ENCODE measurements at places on chromosomes 6 and 20.

- no peaks in the 10 kb centered on the region for H3K36me3 ChIP-seq
- no peak overlapping the region for H3K27ac ChIP-seq
- no peak for DNase-seq
- no peak overlapping the region for H3K4me3 ChIP-seq
- no peaks in the 10 kb centered on the region for H3K4me1 ChIP-seq
These were observed 585.7 kb upstream of the MARCKS start for GRCh38 chr6:113271437-113271836.

- no peak overlapping the region for H3K4me3 ChIP-seq
- DNase-seq: no peak
- H3K27me3 ChIP-seq: peaks cover 18% of the 10 kb centered on the region
- no peaks in the 10 kb centered on the region for H3K4me1 ChIP-seq
- no peaks in the 10 kb centered on the region for H3K36me3 ChIP-seq
These were observed 139.6 kb downstream of the PHACTR3 start for GRCh38 chr20:59743767-59744485.

GRCh38 chr20:62259294-62259565, 20.9 kb downstream of the OSBPL2 start:
- H3K4me3 ChIP-seq: no peak overlapping the region
- H3K27ac ChIP-seq: no peak overlapping the region
- H3K36me3 ChIP-seq: peaks cover 95% of the 10 kb centered on the region

- no peaks in the 10 kb centered on the region for H3K27me3 ChIP-seq
- H3K4me1 ChIP-seq: peaks cover 50% of the 10 kb centered on the region
- H3K27ac ChIP-seq: peak overlapping the region; percentile 24
- no peak overlapping the region for H3K4me3 ChIP-seq
These were observed 37.6 kb upstream of the EPB41L1 start for GRCh38 chr20:36116807-36117441.

DNA sequence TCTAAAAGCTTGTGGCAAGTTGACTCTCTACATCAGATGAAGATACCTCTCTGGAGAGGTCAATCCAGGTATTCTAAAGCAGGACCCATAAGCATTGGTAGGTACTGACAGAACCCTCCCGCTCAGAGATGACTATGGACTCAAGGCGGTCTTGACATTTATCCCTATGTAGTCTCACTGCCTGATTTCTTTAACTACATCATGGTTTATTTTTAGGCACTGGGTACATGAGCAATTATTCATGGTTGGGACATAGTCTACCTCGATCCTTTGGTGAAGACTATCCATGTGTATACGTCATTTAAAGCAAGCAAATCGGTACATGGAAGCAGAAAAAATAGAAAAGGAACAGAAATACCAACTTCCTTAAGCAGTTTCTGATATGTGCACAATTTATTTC, 136.2 kb upstream of the TAB2 start:
- no peak overlapping the region for H3K4me3 ChIP-seq
- no peaks in the 10 kb centered on the region for H3K4me1 ChIP-seq
- no peaks in the 10 kb centered on the region for H3K27me3 ChIP-seq
- no peak for DNase-seq
- no peaks in the 10 kb centered on the region for H3K36me3 ChIP-seq

Measured in lower lobe of right lung (tissue), 2 donors.